ENCODE measurements at places on chromosomes 11 and 22. TPM values are rescaled to one million over a fixed set of nuclear protein-coding genes. Genes with fewer than 3 reads are reported as not detected.

GRCh38 chr11:123006860-123007542, 25.4 kb upstream of the BSX start:
- H3K27me3 ChIP-seq = peaks cover 3% of the 10 kb centered on the region
- H3K4me1 ChIP-seq = no peaks in the 10 kb centered on the region
- no peaks in the 10 kb centered on the region for H3K36me3 ChIP-seq
- DNase-seq = no peak
- no peak overlapping the region for H3K4me3 ChIP-seq
- H3K27ac ChIP-seq = no peak overlapping the region

Gene CTSW
- 495 TPM for polyA plus RNA-seq

- peaks cover 9% of the 10 kb centered on the region for H3K4me1 ChIP-seq
- no peak for DNase-seq
Observed at GRCh38 chr11:12834166-12834565, 159.9 kb downstream of the TEAD1 start.

DNA sequence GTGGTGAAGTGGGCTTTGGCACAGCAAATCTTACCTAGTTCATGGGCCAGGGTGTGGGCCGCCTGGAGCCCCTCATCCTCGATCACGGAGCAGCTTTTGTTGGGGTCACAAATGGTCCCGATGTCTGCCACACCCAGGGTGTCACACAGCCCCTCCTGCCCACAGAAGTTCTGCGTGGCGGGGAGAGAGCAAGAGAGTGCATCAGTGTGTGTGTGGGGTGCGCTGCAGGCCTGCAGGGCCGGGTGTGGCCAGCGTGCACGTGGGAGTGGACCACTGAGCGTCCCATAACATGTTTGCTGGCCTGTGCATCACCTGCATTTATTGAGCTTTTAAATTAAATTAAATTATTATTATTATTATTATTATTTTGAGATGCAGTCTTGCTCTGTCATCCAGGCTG, 11.5 kb downstream of the ADAMTS8 start:
- no peak overlapping the region for H3K27ac ChIP-seq
- H3K4me1 ChIP-seq = no peaks in the 10 kb centered on the region
- DNase-seq = no peak
- H3K27me3 ChIP-seq = peaks cover 3% of the 10 kb centered on the region

GRCh38 chr11:40130427-40130826, 1329.0 kb downstream of the LRRC4C start:
- no peaks in the 10 kb centered on the region for H3K4me1 ChIP-seq
- H3K27ac ChIP-seq = no peak overlapping the region
- no peak for DNase-seq
- no peaks in the 10 kb centered on the region for H3K36me3 ChIP-seq

Measured in naive thymus-derived CD8-positive, alpha-beta T cell (primary cell).